Type B pancreatic cell (in vitro differentiated cells): ENCODE measurements at places on chromosomes 3 and 15. TPM values are rescaled to one million over a fixed set of nuclear protein-coding genes. Genes with fewer than 3 reads are reported as not detected.

GRCh38 chr3:10554746-10555145 is 49.4 kb upstream of the ATP2B2 start:
- no peak for DNase-seq

DNA sequence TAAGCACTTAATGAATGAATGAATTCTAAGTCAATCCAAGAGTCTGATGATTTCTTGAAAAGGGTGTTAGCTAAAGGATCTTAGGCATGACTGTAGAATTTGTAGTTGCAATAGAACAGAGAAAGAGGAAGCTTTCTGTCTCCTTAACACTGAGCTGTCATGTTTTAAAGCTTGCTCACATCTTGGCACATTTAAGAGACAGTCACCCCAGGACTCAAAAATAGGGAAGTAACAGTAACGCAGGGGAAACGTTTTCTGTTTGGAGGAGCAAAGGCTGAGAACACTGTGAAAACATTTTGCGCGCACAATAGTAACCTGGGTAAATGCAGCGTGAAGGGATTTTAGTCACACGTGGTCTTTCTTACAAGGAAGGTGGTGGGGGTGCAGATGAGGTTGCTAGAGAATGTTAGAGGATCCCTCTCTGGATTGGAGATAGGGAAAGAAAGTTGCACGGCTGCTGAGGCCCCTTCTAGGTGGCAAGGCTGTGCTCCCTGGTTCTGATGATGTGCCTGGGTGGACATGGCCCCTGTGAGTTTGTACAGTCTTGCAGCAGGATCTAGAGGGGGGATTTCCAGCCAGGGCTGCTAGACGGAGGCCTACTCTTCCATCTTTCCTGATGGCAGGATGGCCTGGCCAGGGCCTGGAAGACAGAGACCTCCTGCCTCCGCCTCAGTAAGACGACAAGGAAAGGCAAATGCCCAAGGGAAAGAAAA is 12.0 kb downstream of the STARD5 start:
- no peak for DNase-seq

- DNase-seq: no peak
These were observed 409.4 kb upstream of the PPP2R3A start for GRCh38 chr3:135556174-135556573.

Gene CAPN7
- 37.9 and 41.9 TPM in 2 replicates for total RNA-seq

Gene PPP1R14D
- 0.70 and 1.0 TPM in 2 replicates for total RNA-seq
